ENCODE measurements at places on chromosomes 6 and 20.

DNA sequence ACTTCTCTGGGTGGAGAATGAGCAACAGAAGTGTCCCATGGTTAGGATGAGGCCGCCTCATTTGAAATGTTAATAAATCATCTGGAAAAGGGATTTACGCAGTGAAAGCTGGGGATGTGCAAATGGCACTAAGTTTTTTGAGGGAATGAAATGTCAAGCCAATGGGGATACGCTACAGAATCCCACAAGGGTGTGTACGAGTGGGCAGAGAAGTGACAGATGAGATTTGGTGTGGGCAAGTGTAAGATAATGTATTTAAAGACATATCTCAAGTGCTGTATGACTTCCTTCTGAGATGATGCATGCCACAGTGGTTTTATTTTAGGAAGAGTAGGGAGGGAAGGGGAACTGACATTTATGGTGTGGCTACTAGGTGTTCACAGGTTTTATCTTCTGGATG, 100.6 kb downstream of the LRFN2 start:
- DNase-seq: no peak

- no peak for DNase-seq
Observed at GRCh38 chr6:73513496-73513854, 7.4 kb downstream of the EEF1A1 start.

DNA sequence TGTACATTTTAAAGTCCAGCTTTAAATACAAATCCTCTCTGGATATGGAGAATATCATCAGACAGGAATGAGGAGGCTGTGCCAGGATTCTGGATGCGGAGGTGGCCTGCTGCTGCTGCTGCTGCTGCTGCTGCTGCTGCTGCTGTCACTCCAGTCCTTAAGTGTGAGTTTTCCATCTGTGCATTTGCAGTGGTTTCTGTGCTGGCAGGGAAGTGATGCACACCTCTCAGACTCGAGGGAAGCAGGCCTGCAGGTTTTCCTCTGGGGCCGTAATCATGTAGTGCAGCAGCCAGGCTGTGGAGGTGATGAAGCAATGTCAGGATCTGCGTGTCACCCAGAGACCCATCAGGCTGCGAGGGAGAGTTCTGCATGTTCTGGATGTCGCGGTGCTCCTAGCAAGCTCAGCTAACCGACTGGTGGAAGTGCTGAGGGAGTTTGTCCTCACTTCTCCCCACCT, 32.0 kb downstream of the CFAP61 start:
- DNase-seq: no peak

- DNase-seq: no peak
Observed at GRCh38 chr20:49784291-49784690, 28.3 kb upstream of the SLC9A8 start.

DNA sequence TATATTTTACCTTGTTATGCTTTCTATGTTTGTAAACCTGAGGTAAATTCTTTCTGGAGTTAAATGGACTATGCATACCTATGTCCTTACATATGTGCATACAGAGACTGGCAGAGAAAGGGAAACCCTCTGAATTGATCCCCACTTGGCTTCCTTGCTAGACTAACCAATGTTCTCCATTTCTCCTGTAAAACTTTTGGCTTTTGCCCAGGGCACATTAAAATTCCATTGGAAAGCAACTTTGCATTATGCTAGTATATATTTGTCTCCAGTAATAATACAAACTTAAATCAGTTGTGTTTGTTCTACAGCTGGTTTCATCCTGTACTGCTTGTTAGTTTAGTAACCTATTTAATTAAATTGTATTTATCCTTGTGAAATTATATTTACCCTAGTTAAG, 646.0 kb upstream of the MARCKS start:
- DNase-seq: no peak

- DNase-seq: no peak
Observed at GRCh38 chr6:111706841-111707391, 101.2 kb upstream of the TRAF3IP2 start.

DNA sequence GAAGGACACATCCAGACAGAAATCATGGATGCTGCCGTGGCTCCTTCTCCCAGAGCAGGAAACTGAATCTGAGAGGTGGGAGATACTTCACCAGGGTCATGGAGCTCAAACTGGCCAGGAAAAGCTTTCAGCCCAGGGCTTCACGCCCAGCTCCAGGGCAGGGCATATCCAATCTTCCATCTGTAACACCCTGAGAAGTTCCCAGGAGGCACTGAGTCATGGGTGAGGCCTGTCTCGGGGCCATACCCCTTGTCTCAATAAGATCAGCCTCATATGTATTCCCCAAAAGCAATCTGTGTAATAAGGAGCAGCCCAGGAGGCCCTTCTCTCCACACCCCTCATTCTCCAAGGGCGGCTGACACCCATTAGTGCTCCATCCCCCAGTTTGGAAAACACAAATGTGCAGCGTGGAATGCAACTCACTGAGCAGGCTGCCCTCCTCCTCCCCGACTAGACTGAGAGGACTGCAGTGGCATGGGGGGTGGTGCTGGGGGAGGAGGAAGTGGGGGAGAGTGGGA, 439.3 kb upstream of the SULF2 start:
- DNase-seq: no peak

DNA sequence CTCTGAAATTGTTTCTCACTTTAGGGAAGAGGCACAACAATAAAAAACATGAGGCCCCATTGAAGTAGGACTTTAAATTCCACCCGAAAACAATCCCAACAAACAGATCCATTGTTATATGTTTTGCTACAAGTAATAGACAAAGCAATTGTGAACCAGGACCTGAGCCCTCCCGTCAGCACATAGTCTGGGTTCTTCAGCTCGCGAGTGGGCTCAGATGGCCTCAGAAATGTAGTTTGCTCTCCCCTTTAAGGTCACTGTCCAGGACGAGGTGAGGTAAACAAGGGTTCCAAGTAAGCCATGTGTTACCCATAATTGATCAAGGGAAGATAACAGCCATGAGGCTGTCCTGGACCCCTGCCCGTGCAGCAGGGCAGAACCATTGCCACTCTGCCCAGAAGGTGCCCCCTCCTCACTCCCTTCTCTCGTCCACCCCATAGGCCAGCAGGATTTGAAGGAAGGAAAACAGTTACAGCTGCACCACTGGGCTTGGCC, 160.1 kb upstream of the QKI start:
- no peak for DNase-seq

DNA sequence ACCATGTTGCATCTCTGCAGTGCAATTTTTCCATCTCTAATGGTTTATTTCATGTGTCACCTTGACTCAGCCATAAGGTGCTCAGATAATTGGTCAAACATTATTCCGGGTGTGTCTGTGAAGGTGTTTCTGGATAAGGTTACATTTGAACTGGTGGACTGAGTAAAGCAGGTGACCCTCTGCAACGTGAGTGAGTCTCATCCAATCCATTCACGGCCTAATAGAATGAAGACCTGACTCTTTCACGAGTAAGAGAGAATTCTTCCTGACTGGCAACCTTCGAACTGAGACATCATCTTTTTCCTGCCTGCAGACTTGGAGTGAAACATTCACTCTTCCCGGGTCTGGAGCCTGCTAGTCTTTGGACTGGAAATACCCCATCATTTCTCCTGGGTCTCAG, 77.1 kb upstream of the SLC22A23 start:
- no peak for DNase-seq

GRCh38 chr6:43937236-43938177, 167.5 kb downstream of the VEGFA start:
- DNase-seq: no peak

GRCh38 chr20:38229376-38230252, 30.9 kb downstream of the KIAA1755 start:
- no peak for DNase-seq

- DNase-seq: no peak
Observed at GRCh38 chr6:169946971-169947370, 195.5 kb downstream of the ERMARD start.

Data from activated T-cell treated with anti-CD3 and anti-CD28 coated beads for 1 hour (primary cell).